Left lung (tissue), 14 donors: ENCODE measurements at places on chromosomes 5 and 9. TPM values are rescaled to one million over a fixed set of nuclear protein-coding genes. Genes with fewer than 3 reads are reported as not detected.

Gene SLC27A6
- polyA plus RNA-seq: 5.3 TPM

Gene MYOT
- polyA plus RNA-seq: 2.0 TPM

Gene SDHA
- 107 TPM for polyA plus RNA-seq

DNA sequence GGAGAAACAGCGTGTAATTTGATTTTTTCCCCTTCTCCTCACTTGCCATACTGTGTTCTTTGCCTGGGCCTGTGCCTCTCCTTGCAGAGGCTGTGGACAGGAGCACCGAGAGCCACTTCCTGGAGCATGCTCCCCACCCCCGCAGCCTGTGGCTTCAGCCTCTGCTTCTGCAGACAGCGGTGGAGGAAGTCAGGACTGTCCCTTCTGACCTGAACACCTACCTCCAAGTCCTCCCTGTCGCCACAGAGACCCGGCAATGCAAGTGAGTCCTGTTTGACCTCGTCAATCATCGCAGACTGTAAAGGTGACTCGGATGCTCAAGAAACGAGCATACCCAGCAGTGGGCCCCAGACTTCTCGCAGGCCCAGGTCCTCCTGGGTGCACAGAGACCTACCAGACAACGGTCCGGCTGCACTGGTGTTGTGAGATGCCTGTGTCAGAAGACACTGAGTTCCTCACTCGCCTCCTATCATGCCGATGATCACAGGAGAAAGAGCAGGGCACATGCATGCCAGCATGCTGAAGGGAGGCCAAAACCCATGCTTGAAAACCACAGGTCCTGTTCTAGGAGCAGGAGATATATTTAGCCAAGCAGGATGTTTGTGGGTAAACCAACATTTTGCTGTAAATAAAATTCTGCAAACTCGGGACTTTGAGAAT lies 198.8 kb downstream of the AUH start:
- peak; percentile 86 for DNase-seq
- no peak overlapping the region for H3K4me3 ChIP-seq
- H3K36me3 ChIP-seq: no peaks in the 10 kb centered on the region
- H3K27me3 ChIP-seq: no peaks in the 10 kb centered on the region
- peaks cover 18% of the 10 kb centered on the region for H3K4me1 ChIP-seq

GRCh38 chr9:122360891-122361290 lies 9.9 kb upstream of the PTGS1 start:
- no peak overlapping the region for H3K4me3 ChIP-seq
- no peaks in the 10 kb centered on the region for H3K27me3 ChIP-seq
- no peaks in the 10 kb centered on the region for H3K36me3 ChIP-seq
- DNase-seq: no peak
- no peaks in the 10 kb centered on the region for H3K4me1 ChIP-seq
- H3K27ac ChIP-seq: no peak overlapping the region

GRCh38 chr5:128927644-128928043 lies 37.6 kb upstream of the SLC27A6 start:
- no peaks in the 10 kb centered on the region for H3K27me3 ChIP-seq
- H3K4me3 ChIP-seq: no peak overlapping the region
- H3K4me1 ChIP-seq: no peaks in the 10 kb centered on the region
- DNase-seq: no peak
- no peak overlapping the region for H3K27ac ChIP-seq

DNA sequence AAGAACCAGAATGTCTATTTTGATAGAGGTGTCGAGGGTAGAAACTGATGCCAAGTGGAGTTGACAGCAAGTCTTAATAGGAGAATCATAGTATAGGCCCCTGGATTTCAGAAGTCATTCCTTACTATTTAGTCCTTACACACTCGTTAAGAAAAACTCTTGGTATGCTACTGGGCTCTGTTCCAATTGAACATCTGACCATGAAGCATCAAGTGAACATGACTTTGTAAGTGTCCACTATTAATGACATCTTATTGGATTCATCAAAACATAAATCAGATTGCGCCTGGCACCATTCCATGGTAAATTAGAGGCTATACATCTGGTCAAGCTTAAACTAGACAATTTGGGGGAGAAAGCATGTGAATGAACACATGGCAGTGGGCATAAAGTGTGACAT lies 1056.5 kb upstream of the EDIL3 start:
- no peak overlapping the region for H3K4me3 ChIP-seq
- H3K36me3 ChIP-seq: no peaks in the 10 kb centered on the region
- no peak overlapping the region for H3K27ac ChIP-seq

GRCh38 chr5:59351076-59351794 lies 542.3 kb downstream of the PDE4D start:
- H3K27me3 ChIP-seq: no peaks in the 10 kb centered on the region
- peaks cover 12% of the 10 kb centered on the region for H3K4me1 ChIP-seq
- no peak for DNase-seq
- no peak overlapping the region for H3K4me3 ChIP-seq
- H3K36me3 ChIP-seq: no peaks in the 10 kb centered on the region

DNA sequence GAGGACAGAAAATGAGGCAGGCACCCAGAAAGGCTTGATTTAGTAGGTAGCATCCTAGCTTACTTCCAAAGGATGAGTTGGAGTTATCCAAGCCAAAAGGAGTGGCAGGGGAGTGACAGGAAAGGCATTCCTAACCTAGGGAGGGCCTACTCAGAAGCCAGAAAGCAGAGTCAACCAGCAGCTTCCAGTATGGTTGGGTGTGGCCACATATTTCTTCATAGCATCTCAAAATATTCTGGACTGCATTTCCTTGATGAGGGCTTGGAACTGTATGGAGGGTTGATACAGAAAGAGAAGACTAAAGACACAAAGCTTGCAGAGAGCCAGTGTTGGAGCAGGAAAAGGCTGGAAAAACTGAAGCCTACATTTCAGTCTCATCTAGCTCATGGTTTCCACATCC lies 656.8 kb upstream of the DMAC1 start:
- DNase-seq: no peak
- no peaks in the 10 kb centered on the region for H3K27me3 ChIP-seq
- no peak overlapping the region for H3K4me3 ChIP-seq
- H3K4me1 ChIP-seq: no peaks in the 10 kb centered on the region

DNA sequence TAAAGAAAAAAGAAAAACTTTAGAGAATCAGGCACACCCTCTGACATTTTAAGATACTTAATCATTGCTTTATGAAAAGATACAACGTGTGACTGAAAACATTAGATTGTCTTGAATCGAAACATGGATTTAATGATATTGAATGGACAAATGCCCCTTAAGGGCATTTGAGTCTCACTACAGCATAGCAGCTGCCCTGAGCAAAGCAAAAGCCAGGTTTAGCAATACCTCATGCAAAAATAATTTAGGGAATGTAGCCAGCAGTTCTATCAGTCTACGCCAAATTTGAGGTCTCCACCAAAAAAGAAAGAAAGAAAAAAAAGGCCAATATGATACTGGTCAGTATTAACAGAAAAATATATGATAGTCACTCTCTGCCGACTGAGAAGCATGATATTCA lies 56.6 kb upstream of the LMNB1 start:
- no peak overlapping the region for H3K27ac ChIP-seq
- H3K27me3 ChIP-seq: no peaks in the 10 kb centered on the region
- DNase-seq: no peak

- DNase-seq: no peak
- H3K27me3 ChIP-seq: no peaks in the 10 kb centered on the region
- no peak overlapping the region for H3K4me3 ChIP-seq
- no peaks in the 10 kb centered on the region for H3K4me1 ChIP-seq
These were observed 136.9 kb upstream of the FBN2 start for GRCh38 chr5:128674837-128675446.

GRCh38 chr5:17448877-17449276 lies 49.2 kb upstream of the TAF11L2 start:
- H3K4me1 ChIP-seq: no peaks in the 10 kb centered on the region
- no peaks in the 10 kb centered on the region for H3K27me3 ChIP-seq
- no peak overlapping the region for H3K27ac ChIP-seq
- DNase-seq: no peak
- no peaks in the 10 kb centered on the region for H3K36me3 ChIP-seq

GRCh38 chr5:142403583-142403982 lies 78.8 kb upstream of the SPRY4 start:
- H3K4me3 ChIP-seq: no peak overlapping the region
- no peak for DNase-seq
- no peaks in the 10 kb centered on the region for H3K4me1 ChIP-seq
- peak overlapping the region; percentile 48 for H3K27ac ChIP-seq
- no peaks in the 10 kb centered on the region for H3K36me3 ChIP-seq
